NCI-H446 (cell line): ENCODE measurements at places on chromosomes 3 and 15.

GRCh38 chr3:9316881-9317361 is 45.9 kb upstream of the THUMPD3 start:
- DNase-seq: no peak

- DNase-seq: no peak
Observed at GRCh38 chr3:160486459-160486869, 36.9 kb upstream of the TRIM59 start.

GRCh38 chr15:75082689-75083088 is 59.3 kb downstream of the PPCDC start:
- DNase-seq: no peak

DNA sequence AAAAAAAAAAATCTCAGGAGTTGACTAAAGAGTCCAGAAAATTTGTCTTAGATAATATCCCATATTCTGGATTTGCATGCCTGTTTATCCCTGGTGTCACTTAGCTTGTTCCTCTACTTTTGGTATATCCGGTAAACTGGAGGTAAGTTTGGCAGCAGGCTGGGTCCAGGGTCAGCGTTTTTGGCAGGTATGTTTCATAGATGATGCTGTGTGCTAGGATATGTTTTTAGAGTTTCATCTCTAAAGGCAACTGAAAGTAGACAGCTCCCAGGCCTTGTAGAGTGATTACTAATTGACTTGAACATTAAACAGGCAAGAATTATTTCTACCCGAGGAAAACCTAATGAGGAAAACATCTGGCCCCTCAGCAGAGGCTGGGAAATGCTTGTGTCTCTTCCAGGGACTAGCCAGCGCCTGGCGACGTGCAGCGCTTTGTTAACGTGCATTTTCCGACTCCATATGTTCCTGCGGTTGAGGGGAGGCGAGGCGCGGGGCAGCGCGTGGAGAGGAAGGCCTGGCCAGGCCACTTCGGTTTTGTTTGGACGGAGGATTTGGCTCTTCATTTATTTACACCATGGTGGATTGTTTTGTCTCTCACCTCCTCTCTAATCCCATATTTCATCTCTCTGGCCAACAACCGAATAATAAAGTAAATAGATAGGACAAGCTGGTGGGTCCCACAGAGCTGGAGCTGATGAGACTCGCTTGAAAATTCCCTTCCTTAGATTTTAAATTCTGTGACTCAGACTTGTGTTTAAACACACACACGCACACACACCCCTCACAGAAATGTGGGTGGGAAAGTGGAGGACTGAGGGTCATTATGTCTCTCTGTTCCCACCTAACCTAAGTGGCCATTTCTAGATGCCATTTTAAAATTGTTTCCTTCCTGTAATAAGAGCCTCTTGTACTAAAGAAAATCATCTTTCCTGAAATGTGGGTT is 65.3 kb downstream of the ASB7 start:
- DNase-seq: no peak

DNA sequence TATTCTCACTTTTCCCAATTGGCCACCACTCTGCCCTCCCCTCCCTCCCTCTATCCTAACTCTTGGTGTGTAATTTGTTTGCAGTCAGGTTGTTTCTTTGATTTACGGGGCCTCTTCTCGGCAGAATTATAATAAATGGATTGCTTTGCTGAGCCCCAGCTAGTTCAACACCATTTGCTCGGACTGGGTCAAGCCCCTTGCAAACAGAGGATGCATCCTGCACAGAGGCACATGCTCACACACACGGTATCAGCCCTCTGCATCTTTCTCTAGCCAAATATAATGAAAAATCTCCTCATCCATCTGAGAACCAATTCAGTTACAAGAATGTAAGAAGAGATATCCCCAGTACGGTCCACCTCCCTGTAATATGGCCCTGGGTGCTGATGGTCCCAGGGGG is 97.7 kb downstream of the EPHB1 start:
- no peak for DNase-seq

- no peak for DNase-seq
Observed at GRCh38 chr3:80060664-80061063, 292.9 kb upstream of the ROBO1 start.

DNA sequence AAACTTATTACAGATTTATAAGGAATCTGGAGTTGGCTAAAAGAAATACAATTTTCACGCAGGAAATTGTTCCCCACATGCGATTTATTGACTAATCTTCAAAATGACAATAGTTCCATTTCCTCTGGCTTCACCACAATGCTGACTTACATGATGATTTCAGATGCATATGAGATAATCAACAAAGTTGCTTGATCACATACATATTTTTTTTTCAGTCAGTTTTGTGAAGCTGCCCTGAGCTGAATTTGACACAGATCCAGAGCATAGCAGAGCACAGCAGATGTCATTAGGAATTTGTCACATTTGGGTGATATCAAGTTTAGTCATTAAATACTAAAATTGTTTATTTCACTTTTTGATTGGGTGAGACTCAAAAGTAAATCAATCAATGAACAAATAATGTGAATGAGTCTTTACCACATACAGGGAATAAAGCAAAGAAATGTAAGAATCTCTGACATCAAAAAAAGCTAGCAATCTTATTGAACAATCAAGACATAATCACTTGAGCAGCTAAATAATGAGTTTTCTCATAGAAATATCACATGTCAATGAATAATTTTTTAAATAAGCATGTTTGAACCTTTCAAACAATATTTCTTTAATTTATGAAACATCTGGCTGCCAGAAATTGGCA is 18.3 kb downstream of the CPB1 start:
- no peak for DNase-seq

- no peak for DNase-seq
Observed at GRCh38 chr3:123129092-123129491, 62.3 kb downstream of the PDIA5 start.

GRCh38 chr15:92074101-92074500 is 220.6 kb downstream of the SLCO3A1 start:
- DNase-seq: no peak

DNA sequence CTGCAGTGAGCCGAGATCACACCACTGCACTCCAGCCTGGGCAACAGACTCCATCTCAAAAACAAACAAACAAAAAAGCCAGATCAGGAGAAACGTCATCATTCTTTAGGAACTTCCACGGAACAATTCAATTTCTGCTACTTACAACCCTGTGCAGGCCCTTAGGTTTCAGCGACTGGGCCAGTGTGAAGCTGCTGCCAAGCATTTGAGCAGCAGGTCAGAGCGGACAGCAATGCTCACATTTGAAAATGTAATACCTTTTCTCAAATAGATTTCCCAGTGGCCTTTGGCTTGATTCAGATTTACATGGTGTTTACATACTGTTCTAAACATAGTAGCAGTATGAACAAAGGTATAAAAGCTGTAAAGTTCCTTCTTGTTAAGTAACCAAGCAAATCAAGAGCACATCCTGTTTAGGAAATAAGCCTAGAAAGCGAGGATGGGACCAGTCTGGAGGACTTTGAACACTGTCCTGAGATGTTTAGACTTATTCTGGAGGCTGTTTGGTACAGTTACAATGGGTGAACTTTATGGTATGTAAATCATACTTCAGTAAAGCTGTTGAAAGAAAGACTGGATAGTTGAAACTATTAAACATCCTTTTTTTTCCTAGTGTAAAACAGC is 141.2 kb downstream of the HCN4 start:
- DNase-seq: no peak

DNA sequence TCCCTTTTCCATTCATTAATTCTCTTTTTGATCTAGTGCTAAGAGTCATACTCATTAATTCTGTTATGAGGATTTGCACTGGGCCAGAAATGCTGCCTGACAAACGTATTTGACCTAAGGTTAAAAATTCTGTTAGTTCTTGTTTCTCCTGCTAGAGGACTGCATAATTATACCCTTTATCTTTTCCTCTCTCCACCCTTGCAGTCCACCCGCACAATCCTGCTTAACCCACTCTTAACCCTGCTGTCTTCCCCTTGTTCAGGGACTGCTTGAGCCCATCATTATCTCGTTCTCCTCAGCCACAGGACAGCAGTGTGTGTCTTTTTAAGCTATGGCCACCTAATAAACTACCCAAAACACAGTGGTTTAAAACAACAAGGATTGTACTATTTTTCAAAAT is 31.1 kb upstream of the DYNC1LI1 start:
- DNase-seq: no peak

DNA sequence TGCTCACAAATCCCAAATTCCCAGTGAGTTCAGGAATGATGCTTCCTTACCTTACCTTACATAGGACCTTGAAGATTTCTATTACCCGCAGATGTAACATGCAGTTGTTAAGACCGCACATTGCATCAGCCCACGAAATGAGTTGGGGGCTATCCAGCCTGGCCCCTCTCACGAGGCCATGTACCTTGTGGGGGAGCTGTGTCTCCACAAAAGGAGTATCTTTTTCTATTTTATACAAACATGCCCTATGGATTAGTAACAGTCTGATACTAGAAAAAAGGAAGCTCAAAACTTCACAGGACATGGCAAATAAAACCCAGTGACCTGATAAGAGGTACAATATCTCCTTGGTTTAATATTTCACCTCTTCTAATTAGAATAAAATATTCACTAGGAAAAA is 1086.8 kb upstream of the CFAP20DC start:
- no peak for DNase-seq

DNA sequence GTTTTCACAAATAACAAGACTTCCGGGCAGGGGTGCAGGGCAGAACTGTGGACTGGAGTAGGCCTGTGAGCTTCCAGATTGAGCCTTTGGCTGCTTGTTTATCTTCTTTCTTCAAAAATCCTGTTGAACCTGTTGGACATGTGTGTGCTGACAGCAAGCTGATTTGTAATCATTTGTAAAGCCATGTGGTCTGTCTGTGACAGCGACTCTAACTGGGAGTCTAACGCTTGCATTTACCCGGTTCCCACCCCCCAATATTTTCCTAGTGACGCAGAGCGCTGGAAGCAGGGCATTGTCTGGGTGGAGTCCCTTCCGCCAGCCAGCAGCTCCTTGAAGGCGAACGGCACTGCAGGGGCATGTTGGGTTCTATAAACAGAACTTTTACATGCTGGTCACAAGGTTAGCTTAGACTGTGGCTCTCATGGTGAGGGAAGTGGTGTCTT is 85.7 kb upstream of the MYZAP start:
- DNase-seq: no peak

DNA sequence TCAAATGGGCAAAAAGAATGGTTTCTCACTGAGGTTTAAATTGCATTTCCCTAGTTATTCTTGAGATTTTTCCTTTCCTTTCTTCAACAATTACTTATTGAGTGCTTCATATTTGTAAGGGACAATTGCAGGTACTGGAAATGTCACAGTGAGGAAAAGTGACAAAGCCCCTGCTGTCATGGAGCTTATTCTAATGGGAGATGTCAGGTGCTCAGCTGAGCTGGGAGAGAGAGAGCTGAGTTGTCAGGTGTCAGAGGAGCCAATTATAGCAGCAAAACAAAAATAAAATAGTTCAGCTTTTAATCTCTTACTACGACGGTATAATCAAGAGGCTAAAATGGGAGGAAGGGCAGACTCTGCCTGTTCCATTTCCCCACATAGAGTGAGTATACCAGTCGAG is 42.0 kb downstream of the CD86 start:
- DNase-seq: no peak

DNA sequence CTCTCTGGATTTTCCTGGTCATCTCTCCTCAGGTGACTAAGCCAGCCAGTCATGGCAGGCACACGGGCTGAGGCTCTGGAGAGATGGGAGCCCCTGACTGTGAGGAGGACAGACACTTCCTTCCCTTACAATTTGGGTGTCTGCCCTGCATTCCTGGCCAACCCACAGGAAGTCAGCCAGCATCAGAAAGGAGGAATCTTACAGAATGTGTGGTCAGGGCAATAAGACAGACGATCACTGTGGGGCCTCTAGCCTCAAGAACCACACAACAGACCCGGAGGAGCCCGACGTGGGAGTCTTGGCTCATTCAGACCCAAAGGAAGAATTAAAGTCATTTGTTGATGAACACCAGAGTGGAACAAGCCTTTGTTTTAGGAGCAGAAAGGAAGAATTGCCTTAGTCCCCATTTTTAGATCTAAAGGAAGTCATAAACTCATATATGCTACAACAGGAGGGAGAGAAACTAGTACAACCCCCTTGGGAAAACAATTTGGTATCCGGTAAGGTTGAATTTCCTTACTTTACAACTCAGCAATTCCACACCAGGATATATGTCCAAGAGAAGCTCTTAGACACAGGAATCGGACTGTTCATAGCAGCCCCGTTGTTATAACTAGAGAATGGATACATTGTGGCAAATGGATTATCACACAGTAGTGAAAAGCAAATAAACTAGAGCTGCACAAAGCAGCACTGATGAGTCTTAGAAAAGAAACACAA is 62.2 kb downstream of the ABTB1 start:
- no peak for DNase-seq

DNA sequence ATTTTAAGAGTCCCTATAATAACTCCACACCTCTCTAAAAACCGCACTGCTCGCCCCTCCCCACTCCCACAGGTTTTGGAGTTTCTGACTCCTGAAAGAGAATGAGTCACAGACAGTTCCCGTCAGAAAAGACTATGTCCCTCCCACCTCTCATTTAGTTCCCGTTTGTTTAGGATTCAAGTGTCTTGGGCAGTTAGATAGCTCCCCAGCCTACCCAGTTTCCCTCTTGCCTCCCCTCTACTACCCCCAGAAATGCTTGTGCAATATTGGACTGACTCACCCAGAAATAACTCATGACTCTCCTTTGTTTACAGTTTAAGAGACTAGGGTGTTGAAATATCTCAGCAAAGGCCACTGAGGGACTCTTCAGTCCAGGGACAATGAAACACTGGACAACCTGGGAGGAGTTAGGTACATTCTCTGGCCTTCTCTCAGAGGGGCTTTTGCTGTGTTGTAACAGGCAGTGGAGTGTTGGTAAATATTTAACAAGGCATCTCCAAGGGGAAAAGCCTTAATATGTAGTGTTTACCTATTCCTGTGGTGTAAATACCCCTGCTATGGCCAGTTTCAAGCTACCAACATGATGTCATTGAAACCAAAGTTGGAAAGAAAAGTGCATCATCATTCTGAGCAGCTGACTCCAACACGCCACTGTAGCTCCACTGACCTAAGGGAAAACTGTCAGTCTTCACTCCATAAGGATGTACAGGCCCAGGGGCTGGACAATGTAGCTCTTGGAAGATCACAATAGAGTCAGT is 96.1 kb upstream of the CHD2 start:
- DNase-seq: no peak

DNA sequence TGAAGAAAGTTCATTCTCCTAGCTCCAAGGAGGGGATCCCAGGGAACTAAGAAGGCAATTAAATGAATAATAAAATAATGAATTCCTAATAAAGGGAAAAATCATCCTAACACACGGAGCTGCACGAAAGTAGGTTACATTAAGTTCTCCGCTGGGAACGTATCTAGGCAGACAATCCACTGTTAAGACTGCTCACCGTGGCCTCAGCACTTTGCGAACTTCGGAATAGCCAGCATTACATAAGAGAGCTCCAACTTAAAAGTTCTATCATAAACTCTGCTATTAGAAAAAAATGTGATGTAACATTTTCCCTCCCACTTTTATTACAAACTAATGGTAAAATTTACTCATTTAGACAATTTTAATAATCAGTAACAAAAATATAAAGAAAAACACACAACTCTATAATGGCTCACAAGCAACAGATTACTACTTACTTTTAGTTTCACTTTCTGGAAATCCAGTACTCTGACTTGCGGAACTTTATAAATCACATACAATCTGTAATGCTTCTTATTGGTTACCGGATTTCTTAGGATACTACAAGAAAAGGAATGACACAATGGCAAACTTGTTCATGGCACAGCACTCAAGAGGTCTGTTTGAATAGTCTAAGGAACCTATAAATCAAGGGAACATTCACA is 8.5 kb downstream of the SNRPA1 start:
- DNase-seq: no peak

- DNase-seq: no peak
Observed at GRCh38 chr3:170724599-170725280, 138.9 kb upstream of the SLC7A14 start.
